NCI-H345 (cell line): ENCODE measurements at places on chromosomes 12 and 14.

- DNase-seq = peak; percentile 92
Observed at GRCh38 chr12:119679081-119679480, 11.1 kb downstream of the PRKAB1 start.

DNA sequence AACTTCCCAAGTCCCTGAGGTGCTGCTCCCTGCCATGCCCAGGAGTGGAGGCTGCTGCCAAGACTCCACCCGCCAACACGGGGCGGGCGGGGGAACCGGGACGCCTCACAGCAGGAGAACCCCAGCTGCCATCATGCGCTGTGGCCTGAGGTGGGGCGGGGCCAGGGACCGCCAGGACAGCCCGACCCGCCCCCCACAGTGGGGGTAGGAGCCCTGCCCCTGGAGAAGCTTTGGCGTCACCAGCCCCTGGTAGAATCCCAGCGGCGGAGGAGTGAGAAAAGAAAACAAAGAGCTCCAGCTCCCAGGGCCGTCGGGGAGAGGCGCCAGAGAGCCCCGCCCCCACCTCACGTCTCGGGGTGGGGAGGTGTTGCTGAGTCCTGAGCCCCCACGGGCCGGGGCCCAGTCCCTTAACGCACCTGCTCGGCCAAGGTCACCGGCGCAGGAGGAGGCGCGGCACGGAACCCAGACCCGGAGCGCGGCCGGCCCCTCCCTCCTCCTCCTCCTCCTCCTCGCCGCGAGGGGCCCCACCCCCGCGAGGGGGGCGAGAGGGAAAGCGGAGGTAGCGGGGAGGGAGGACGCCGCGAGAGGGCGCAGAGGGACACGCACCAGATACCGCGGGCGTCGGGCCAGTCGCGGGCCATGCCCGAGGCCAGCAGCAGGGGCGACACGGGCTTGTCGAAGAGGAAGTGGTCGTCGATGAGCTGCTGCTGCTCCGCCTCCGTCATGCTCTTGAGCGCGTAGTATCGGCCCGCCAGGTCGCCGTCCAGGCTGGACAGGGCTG lies 1.8 kb downstream of the CKB start:
- DNase-seq = peak; percentile 88

GRCh38 chr12:132402831-132403416 lies 73.5 kb upstream of the GALNT9 start:
- no peak for DNase-seq

GRCh38 chr12:120596901-120597300 lies 15.7 kb upstream of the POP5 start:
- no peak for DNase-seq

GRCh38 chr14:74065746-74066575 lies 18.3 kb downstream of the ALDH6A1 start:
- no peak for DNase-seq

- no peak for DNase-seq
Observed at GRCh38 chr14:34682787-34683321, 31.5 kb downstream of the CFL2 start.

DNA sequence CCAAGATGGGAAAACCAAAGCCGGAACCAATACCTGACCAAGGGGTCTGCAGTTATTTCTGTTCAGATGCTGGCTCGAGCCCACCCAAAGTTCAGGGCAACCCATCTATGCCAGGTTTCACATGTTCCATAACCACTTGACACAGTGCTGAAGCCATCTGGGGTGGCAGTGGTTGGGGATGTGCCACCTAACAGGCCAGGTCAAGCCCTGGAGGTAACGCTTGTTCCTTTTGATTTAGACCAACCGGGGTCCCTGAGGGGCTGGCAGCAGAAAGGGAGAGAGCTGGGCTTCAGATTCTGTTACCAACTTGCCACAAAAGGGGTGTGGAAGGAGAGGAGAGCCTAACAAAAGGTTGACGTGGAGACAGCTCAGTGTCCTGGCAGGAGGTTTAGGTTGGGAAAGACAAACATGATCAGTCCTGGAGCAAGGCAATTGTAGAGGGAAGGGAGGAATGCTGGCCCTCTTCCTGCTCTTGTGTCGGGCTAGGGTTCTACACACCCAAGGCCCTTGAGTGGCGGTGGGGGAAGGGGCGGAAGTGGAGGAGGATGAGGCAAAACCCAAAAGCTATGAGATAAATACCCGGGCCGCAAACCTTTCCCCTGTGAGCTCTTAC lies 31.9 kb downstream of the CACNA2D4 start:
- DNase-seq = no peak

DNA sequence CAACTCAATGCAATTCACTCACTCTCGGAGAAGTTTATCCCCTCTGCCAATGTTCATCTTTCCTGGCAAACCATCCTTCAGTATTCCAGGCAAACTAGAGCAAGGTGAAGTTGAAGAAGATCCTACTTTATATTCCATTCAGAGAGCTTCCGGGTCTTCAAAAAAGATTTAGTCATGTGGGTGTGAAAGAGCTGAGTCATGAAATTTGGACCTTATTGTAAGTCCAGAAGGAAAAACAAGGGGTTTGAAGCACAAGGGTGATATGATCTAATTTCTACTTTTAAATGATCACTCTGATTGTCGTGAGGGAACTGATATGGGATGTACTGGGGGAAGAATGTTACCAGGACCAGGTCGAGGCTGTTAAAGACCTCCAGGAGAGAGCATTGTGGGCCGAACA lies 2.8 kb upstream of the PRH2 start:
- no peak for DNase-seq

DNA sequence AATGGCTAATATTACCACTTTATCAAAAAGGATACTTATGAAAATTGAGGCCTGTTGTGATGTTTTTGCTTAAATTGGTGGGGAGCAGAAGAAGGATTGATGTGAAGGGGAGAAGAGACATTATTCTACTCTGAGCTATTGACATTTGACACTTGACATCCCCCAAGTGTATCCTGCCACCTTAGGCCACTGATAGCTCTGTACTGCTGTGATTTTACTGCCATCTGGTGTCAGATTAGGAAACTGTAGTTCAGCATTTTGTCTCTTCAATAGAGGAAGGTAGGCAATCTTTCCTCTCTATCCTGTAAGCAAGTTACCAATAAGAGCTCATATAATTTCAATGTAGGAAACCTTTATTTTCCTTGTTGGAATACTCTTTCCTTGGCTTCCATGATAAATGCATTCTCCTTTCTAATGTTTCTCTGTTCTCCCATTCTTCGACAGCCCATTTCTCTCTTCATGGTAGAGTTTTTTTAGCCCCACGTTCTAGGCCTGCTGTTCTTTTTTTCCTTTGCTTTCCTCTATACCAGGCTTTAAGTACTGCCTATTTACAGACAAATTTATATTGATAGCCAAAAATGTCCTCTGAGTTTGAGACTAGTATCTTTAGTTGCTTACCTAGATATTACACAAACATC lies 46.3 kb downstream of the PPHLN1 start:
- DNase-seq = peak; percentile 6

DNA sequence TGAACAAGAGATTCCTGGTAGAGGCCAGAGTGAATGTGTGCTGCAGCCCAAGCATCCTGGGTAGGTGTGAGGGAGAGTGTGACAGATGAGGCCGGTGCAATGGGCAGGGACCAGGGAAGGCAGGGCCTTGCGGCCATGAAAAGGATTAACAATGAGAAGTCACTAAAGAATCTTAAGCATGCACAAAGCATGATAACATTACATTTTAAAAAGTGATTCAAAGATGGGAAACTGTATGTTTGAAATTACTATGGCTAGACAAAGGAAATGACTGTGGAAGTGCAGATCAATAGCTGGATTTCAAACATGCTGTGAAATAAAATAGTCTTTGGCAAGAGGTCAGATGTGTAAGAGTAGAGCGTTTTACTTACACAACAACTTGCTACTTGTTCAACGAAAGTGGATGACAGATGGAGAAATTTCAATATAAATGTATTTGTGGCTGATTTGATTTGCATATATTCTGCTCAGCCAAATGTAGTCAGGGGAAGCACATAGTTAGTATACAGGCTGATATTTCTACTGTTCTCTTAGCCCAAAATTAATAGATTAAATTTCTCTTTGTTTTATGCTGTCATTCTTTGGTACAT lies 175.5 kb downstream of the CCDC59 start:
- DNase-seq = peak; percentile 4

GRCh38 chr14:100098171-100098570 lies 32.9 kb downstream of the EVL start:
- DNase-seq = no peak

DNA sequence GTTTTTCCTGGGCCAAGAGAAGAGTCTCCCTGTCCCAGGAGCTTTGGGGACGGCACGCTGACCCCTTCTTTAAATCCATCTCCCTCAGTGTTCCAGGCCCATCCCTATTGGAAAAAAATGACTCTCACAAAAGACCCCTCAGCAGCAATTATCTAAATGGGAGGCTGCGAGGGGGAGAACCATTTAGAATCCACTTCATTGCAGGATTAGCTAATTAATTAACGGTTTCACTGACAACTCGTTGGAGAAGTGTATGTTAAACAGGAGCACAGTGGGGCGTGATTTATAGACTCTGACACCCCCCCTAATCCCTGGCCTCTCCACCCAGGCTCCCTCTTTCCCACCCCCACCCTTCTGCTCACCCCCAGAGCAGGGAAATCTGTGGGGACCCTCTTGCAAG lies 162.8 kb upstream of the LHX5 start:
- DNase-seq = no peak

DNA sequence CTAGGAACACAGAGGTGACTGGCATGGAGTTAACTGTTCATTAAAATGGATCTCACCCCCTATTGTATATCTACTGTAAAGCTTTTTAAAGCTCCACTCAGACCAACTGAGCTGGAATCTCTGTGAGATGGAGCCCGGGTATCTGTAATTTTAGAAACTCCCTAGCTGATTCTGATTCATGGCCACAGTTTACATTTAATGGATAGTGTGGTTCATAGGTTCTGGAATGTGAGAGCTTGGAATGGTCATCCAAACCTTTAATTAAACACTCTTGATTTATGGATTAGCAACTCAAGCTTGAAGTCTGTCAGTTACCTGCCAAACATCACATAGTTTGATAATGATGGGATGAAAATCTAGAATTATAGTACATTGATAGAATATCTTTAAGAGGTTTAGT lies 183.8 kb downstream of the SLC25A21 start:
- no peak for DNase-seq

DNA sequence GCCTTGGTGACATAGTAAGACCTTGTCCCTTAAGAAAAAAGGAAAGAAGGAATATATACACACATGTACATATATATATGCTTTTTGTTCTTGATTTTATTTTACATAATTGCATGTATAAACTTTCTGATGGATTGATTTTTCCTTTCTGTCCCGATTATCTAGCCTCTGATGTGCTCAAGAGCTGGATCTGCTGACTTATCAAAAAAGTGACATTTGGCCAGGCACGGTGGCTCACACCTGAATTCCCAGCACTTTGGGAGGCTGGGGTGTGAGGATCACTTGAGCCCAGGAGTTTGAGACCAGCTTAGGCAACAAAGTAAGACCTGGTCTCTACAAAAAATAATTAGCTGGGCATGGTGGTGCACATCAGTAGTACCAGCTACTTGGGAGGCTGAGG lies 12.0 kb downstream of the SNRNP35 start:
- no peak for DNase-seq
